ENCODE measurements at places on chromosomes 11 and 22. TPM values are rescaled to one million over a fixed set of nuclear protein-coding genes. Genes with fewer than 3 reads are reported as not detected.

GRCh38 chr22:48192920-48193319, 1430.5 kb downstream of the TBC1D22A start:
- H3K27me3 ChIP-seq = no peaks in the 10 kb centered on the region

DNA sequence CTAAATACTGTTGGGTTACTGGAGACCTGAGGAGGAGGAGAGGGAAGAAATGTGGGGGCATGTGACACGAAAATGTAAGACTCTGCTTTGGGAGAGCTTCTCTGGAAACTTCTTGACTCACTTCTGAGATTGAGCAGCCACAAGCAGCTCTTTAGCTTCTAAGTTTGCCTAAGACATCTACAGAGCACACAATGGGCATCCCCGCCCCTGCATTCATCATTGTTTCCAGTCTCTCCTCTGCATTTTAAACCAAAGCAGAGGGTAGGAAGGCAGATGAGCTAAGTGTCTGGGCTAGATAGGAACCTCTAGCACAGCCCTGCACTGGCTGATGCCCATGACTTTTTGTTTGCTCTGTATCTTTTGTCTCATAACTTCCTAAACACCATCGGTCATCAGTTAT, 2.1 kb upstream of the OR52D1 start:
- no peaks in the 10 kb centered on the region for H3K36me3 ChIP-seq
- H3K27ac ChIP-seq = no peak overlapping the region
- H3K4me1 ChIP-seq = no peaks in the 10 kb centered on the region
- no peak overlapping the region for H3K4me3 ChIP-seq

- H3K4me1 ChIP-seq = peaks cover 4% of the 10 kb centered on the region
- H3K36me3 ChIP-seq = peaks cover 7% of the 10 kb centered on the region
- no peak overlapping the region for H3K27ac ChIP-seq
- no peak overlapping the region for H3K4me3 ChIP-seq
- DNase-seq = no peak
Observed at GRCh38 chr11:125995313-125995712, 49.5 kb downstream of the VSIG10L2 start.

CHRNA10 gene
- total RNA-seq = not detected
